ENCODE measurements at places on chromosomes 7 and 10.

GRCh38 chr7:109984729-109985128 is 1106.2 kb upstream of the LRRN3 start:
- DNase-seq, result no peak

DNA sequence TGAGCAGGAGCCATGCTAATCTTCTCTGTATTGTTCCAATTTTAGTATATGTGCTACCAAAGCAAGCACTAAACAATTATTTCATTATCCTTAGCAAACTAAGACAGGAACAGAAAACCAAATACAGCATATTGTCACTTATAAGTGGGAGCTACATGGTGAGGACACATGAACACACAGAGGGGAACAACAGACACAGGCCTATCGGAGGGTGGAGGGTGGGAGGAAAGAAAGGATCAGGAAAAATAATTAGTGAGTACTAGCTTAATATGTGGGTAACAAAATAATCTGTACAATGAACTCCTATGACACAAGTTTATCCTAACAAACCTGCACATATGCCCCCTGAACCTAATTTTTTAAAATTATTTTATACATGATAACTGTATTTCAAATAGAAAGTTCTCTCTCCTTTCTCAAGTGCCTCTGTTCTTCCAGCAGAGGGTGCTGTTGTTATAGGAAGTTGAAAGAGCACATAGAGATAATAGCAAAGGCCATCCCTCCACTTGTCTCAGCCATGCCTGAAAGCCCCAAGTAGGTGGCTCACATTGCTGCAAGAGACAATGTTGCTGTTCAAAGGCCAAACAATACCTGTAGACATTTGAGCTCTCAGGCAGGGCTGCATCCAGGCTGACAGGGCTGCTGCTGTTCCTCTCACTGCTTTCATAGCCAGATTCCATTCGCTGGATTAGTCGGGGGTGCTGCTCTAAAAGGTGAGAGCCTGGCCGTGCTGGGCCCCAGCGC is 33.4 kb upstream of the PPP3CB start:
- peak; percentile 75 for DNase-seq

GRCh38 chr10:87547734-87548311 is 43.1 kb downstream of the MINPP1 start:
- no peak for DNase-seq

DNA sequence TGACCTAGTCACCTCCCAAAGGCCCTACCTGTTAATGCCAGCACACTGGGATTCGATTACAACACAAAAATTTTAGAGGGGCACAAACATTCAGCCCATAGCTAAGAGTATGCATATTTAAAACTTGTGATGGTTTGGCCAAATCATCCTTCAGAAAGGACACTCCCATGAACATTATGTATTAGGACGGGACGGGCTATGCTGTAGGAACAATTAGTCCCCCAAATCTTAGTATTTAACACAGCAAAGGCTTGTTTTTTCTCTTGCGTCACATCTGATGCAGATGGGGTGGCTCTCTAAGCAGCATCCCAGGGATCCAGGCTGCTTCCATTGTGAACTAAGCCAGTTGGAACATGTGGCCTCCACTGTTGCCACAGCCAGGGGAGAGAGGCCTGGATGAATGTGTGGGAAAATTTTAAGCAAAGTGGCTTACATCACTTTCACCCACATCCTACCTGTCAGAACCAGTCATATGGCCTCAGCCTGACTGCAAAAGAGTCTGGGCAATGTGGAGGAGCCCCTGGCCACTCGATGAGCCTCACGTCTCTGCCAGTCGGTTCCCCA is 26.6 kb downstream of the CHST3 start:
- DNase-seq, result no peak

GRCh38 chr10:486666-487322 is 202.7 kb downstream of the DIP2C start:
- peak; percentile 30 for DNase-seq

GRCh38 chr10:124699471-124700292 is 44.5 kb downstream of the FAM53B start:
- DNase-seq, result no peak

DNA sequence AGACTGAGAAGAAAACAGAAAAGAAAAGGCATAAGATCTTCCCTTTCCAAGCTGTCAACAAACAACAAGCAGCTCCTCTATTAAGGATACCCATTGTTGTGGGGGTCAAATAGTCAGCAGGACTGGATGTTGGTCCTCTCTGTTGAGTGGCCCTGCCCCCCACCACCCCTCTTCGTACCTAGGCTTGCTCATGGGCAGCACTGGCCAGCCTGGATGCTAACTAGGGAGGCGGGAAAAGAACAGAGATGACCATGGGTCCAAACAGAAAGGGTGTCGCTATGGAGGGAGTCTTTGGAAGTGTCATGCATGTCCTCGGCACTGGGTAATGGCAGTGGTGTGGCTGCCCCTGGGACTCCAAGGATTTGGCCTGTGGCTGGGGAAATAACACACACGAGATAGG is 45.6 kb downstream of the SPDYE5 start:
- DNase-seq, result no peak

- no peak for DNase-seq
Measured at GRCh38 chr7:2476776-2477446, 713 bp upstream of the GRIFIN start.

- DNase-seq, result no peak
Measured at GRCh38 chr10:70256463-70256862, 23.2 kb upstream of the PPA1 start.

- no peak for DNase-seq
Measured at GRCh38 chr10:58508316-58508715, 4.4 kb upstream of the BICC1 start.

DNA sequence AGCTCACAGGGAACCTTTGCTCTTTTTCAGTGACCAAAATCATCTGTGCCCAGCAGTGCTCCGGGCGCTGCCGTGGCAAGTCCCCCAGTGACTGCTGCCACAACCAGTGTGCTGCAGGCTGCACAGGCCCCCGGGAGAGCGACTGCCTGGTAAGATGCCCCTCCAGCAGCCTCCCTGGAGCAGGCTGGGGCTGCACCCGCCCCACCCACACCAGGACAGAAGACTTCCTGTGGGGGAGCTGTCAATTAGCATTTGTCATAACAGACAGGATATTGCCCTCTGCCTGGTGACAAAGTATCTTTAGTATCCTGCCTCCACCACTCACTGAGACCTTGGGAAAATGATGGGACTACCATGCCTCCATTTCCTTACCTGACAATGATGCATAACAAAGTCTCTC is 133.7 kb downstream of the EGFR start:
- no peak for DNase-seq

DNA sequence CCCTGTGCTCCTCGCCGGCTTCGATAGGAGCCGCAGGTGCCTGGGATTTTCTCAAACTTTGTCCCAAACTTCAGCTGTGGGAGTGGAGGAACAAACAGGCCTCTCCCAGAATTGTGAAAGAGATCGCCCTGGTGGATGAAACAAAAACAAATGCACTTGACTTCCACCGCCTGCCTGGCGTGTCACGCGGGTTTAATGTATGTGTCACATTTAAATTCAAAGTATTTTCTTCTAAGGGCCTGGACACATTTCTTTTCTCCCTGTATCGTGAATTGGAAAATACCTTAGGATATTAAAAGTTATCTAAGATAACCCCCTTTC is 694 bp upstream of the WASL start:
- DNase-seq, result peak; percentile 84

GRCh38 chr7:87886875-87887274 is 10.6 kb downstream of the DBF4 start:
- DNase-seq, result peak; percentile 47

DNA sequence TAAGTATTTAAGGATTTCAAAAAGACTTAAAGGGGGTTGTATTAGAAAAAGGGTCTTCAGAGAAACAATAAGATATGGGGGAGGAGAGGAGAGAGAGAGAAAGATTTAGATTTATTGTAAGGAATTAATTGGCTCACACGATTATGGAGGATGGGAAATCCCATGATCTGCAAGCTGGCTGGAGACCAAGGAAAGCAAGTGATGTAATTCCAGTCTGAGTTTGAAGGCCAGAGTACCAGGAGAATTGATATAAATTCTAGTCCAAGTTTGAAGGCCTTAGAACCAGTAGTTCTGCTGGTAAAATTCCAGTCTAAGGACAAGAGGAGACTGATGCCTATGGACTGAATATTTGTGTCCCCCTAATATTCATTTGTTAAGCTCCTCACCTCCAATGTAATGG is 20.6 kb upstream of the SLC13A1 start:
- no peak for DNase-seq

- DNase-seq, result peak; percentile 12
Measured at GRCh38 chr10:69846293-69846921, 44.7 kb downstream of the COL13A1 start.

GRCh38 chr7:48296966-48297365 is 125.7 kb downstream of the ABCA13 start:
- DNase-seq, result no peak

GRCh38 chr7:105268511-105269392 is 120.0 kb downstream of the SRPK2 start:
- DNase-seq, result peak; percentile 58

GRCh38 chr10:130709415-130709814 is 573.2 kb downstream of the GLRX3 start:
- DNase-seq, result no peak

- DNase-seq, result no peak
Measured at GRCh38 chr10:73076360-73077183, 20.1 kb downstream of the P4HA1 start.

GRCh38 chr7:80132594-80132993 is 2.0 kb upstream of the GNAI1 start:
- no peak for DNase-seq

DNA sequence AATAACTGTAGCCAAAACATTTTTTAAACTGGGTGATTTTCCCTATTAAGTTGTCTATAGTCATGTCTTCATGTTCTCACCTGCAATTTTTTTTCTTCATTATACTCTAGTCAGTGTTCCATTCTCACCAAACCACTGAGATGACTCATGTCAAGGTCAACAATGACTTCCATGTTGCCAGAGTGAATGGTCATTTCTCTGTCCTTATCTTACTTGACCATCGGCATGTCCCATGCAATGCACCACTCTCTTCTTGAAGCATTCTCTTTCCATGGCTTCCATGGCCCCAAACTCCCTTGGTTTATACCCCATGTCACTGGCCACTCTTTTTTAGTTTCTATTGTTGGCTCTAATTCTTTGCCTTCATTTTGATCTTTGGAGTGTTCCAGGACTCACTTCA is 173.9 kb downstream of the PPP1R17 start:
- DNase-seq, result no peak

DNA sequence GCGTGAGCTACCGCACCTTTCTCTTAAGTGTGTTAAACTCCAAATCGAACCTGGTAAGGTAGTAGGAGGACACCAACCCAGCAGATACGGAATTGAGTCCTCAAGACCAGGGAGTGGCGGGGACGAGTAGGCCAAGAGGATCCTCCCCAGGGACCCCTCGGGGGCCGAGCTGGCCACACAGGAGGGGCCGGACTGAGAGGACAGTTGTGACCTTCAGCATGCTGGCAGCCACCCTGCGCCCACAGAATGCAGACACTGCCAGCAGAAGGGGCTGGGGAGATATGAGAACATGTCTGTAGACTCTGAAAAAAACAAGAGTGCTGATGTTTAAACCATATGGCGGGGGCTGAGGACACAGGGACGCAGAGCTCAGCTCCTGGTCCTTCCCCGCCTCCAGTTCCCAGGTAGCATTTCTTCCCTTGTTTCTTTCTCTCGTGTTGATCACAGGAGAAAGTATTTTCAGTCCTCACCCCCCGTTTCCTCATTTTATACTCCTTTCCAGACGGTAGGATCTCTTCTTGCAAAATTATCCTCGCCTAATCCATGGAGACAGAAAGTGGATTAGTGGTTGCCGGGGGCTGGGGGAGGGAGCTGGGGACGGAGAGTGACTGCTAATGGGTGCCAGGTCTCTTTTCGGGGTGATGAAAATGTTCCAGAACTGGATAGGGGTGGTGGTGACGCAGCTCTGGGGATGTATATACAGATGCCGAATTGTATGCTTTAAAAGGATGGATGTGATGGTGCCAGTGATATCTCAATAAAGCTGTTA is 11.5 kb upstream of the UNCX start:
- no peak for DNase-seq

- no peak for DNase-seq
Measured at GRCh38 chr7:116970238-116970910, 17.1 kb downstream of the ST7 start.

DNA sequence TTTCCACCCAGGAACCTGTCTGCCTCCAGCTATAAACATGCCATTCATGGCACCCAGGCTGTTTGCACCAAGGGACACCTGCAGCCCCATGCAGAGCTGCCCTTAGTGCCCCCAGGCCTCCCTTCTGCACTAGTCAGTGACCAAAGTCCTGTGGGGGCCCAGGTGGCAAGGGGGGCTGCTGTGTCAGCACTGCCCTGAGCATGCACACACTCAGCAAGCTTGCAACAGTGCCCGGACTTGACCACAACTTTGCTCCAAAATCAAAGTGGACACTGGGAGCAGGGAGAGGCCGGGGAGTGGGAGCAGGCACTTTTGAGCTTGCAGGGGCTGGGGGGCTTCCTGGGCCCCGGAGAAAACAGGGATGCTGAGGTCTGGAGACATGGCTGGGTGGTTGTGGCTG is 192.9 kb upstream of the MBL2 start:
- no peak for DNase-seq

- no peak for DNase-seq
Measured at GRCh38 chr7:2964208-2964607, 79.5 kb downstream of the CARD11 start.

GRCh38 chr10:1631282-1631681 is 106.0 kb downstream of the ADARB2 start:
- no peak for DNase-seq

GRCh38 chr10:66214721-66215404 is 711.0 kb upstream of the LRRTM3 start:
- no peak for DNase-seq

DNA sequence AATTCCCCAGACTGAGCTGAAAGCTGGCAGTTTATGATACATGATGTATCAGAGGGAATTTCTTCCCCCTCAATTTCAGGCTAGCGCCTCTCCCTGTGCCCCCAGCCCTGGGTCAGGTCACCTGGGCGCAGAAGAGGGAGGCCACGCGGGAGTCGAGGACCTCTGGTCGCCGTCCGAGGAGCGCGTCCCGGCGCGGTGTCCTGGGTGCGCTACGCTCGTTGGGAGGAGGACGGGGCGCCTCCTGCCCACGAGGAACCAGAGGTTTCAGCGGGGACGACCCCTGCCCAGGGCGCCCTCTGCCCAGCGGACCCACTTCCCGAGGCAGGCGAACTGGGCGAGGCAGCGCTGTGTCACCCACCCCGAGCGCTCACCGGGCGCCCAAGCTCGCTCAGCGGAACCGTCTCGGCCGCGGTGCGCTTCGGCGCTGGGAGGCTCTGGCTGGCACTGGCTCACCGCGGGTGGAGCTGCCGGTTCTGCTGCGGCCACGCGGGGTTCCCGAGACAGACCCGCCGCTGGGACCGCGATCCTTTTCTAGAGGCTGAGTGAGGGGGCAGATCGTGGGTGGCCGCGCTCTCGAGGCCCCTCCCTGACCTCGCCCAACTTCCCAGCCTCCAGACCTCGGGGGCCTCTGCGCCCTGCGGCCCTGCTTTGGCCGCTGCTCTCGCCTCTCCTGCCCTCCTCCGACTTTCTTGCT is at the start of gene FAM237B:
FAM237B (minus strand) TSS at position 504 of the 694 bp plus-strand sequence. CDS start 1,556 bp downstream, outside the sequence.
- DNase-seq, result no peak

Data from NCI-H1417 (cell line).